ENCODE measurements at places on chromosomes 1 and 21.

DNA sequence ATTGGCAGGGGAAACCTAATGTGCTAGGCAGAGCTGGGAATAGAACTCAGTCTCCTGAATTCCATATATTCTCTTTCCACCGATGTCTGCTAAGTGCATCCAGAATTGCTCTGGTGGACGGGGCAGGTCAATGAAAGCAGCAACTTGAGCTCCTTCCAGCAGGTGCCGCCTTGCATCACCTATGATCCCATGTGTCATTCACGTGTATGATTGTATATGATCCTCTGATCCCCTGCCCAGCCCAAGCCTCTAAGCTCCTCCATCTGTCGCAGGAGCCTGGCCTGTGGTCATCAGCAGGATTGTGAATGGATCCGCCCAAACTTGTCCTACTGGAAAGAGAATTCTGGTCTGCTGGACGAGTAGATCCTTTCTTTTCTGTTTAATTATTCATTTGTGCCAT lies 13.1 kb downstream of the ACTA1 start:
- DNase-seq: no peak

DNA sequence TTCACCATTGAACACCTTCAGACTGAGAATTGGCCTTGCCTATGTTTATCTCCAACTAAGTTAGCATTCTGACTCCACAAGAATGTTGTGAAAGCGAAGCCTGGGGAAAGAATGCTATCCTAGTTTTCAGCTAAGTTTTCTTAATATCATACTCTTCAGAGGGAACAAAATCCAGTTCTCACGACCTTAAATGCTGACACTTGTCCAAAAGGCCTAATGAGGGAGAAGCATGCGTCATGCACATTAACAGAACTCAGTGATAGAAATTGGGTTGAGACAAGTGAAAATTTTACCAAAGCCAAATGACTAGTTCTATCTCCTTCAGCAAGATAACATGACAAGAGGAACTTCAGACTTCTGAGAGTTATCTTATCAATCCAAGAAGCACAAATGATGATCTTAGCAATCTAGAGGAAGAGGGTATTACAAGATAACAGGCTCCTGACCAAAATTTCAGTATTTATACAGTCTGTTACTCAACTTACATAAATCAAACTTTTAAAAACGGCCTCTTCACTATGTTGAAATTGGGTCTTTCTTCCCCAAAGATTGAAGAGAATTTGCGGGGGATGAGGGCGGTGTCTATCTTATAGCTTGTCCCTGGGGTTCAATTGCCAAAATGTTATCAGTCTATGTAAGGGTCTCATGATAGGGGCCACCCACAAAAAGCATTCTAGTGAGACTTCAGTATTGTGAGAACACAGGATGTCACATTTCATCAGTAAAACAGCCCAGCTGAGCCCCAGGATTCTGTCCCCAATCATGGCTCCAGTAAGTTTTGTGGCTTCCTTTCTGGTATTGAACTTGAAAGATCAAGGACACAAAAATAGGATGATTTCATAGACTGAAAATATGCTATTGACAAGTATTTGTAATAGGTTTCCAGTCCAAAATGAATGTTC lies 26.5 kb upstream of the SLC45A3 start:
- DNase-seq: no peak

GRCh38 chr1:108610073-108610472 lies 50.2 kb downstream of the EEIG2 start:
- DNase-seq: no peak

- no peak for DNase-seq
Measured at GRCh38 chr1:12112711-12113161, 49.6 kb downstream of the TNFRSF8 start.

DNA sequence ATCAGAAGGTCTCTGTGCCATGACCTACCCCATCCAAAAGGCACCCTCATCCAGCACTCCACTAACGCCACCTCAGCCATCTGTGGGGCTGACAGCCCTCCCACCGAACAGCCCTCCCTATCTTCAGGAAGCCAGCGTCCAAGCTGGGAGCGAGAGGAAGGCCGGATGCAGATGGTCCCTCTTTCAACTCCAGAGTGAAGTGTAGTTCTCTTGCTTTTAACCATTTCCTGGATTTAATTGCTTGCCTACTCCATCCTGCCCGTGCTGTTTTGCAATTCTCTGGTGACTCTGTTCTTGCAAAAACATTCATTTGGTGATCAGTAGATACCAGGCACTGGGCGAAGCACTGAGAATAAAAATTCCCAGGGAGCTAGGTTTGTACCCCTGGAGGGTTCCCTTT lies 8.2 kb upstream of the DYRK1A start:
- no peak for DNase-seq

DNA sequence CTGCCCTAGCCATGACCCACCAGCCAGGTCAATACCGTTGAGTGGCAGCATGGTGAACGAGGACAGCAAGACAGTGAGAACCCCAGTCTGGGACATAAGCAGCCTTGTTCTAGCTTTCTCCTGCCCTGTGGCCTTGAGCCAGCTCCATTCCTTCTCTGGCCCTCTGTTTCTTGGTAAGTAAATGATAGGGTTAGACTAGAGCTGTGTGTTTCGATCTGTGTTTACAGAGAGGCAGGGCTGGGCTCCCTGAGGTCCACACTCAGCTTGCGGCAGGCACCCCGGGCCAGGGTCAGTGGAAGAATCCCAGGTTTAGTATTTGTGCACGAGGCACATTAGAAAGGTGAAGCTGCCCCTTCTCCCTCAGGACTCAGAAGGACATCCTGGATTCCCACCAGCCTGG lies 27.3 kb downstream of the FOXO6 start:
- DNase-seq: no peak

- DNase-seq: no peak
Measured at GRCh38 chr1:111085676-111086075, 54.2 kb downstream of the DRAM2 start.

GRCh38 chr1:231869364-231869763 lies 242.8 kb downstream of the DISC1 start:
- no peak for DNase-seq

DNA sequence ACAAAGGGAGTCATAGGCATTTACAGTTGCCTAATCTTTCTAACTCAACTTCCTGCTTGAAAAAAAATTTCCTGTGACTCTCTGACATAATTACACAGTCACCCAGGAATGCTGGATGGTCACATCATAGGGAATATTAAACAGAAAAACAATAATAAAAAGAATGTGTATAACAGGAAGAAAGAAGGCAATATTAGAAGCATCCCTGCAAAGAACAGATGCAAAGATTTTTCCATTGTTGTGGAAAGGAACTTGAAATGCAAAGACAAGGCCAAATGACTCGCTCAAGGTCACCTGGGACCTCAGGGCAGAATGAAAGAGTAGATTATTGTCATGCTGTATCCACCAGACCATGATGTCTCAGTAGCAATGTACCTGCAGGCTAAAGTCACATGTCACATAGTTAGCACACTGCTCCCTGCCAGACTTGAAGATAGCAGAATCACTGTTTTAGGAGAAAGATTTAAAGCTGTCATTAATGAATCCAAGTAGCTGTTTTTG lies 184.3 kb downstream of the CYYR1 start:
- no peak for DNase-seq

DNA sequence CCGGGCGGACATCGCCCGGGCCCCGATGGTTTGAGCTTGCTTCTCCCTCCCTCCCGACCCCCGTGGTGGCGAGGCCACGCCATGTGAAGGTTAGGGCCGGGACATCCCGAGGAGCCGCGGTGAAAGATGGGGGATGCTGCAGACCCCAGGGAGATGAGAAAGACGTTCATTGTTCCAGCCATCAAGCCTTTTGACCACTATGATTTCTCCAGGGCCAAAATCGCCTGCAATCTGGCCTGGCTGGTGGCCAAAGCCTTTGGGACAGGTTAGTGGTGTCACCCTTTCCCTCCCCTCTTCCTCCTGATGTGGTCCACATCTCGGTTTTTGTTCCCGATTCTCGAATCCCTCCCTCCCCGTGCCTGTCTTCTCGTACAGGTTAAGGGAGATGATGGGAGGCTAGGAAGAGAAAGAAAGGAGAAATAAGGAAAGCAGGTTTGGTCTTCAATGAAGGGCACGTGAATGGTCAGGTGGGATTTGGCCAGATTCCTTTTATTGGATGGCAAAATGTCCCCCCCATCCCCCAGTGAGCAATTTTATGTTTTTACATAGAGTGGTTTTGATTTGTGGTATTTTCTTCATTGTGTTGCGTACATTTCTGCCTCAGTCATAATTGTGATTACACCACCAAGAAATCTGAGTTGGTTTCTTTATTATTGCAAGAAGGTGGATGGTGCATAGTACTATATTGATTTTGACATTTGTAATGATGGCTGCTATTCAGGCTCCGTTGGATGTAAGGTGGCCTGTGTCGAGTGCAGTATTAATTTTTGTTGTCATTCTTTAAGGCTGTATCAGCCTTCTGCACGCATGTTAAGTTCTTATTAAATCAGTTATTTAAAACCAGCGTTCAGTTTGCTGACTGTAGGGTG lies 1.2 kb downstream of the CAMSAP2 start:
- no peak for DNase-seq

GRCh38 chr1:100309863-100310262 lies 42.4 kb upstream of the CDC14A start:
- no peak for DNase-seq

DNA sequence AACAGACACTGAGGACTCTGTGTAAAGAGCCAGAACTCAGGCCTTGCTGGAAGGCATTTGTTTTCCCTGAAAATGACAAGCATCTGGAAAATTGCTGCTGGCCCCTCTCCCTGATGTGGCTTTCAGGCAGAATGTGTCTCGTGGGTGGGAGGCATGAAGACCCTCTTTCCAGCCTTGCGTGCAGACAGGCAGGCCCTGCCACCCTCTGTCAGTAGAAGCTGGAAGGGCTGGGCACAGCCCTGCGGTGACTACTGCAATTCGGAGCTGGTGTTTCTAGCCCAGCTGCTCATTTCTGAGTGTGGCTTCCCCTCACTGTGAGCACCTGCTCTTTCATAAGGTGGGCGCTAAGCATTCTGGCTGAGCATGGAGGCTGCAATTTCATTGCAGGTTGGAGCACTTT lies 349.9 kb downstream of the PTPRU start:
- DNase-seq: no peak

GRCh38 chr1:44616991-44617702 lies 57.1 kb downstream of the TMEM53 start:
- no peak for DNase-seq
